Vagina (tissue), 2 donors: ENCODE measurements at places on chromosomes 3 and 15.

DNA sequence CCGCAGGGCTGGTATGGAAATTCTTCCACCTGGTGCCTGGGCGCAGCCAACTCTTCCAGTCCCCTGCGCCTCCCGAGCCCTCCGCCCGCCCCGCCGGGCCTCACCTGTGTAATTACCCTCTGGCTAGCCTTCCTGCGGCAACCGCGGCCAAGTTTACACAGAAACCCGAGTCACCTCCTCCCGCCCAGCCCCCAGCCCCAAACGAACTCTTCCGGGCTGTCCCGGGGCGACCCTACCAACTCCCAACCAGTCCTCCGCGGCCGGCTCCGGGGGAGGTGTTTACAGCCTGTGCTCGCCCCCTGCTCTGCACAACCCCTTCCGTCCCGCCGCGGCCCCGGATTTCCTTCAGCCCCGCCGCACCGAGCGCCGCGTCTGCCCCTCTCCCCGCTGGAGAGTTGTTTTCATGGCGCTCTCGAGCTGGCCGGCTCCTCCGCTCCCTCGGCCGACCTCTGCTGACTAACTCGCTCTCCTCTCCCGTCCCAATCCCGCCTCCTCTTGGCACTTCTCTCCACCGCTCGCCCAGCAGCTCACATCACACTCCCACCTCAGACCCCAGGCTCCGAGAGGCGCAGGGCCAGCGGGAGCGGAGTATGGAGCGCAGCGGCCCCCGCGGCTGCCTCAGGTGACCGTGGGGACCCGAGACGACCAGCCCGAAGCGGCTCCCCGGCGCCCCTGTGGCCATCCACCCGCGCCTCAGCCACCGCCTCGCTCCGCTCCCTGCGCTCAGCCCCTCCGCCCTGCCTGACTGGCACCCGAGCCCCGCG is 538 bp downstream of the ATOSA start:
- no peak for DNase-seq

DNA sequence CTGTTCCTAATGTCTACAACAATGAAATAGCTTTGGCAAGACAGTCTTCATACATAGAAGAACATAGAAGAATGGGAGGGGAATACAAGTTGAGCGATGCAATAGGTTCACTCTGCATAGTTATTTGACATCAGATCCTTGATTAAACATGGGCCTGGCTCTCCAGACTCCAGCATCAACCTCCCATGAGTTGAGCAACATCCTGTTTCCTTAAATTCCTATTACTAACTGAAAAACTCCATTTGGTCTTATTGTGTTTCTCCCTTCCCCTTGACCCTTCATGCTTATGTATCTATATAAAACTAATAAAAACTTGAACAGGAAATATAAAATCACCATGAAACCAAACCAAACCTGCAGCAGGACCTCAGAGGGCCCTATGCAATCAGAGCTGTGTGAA is 304.5 kb upstream of the SATB1 start:
- DNase-seq: no peak

GRCh38 chr3:186381424-186382216 is 19.6 kb upstream of the DGKG start:
- DNase-seq: no peak

DNA sequence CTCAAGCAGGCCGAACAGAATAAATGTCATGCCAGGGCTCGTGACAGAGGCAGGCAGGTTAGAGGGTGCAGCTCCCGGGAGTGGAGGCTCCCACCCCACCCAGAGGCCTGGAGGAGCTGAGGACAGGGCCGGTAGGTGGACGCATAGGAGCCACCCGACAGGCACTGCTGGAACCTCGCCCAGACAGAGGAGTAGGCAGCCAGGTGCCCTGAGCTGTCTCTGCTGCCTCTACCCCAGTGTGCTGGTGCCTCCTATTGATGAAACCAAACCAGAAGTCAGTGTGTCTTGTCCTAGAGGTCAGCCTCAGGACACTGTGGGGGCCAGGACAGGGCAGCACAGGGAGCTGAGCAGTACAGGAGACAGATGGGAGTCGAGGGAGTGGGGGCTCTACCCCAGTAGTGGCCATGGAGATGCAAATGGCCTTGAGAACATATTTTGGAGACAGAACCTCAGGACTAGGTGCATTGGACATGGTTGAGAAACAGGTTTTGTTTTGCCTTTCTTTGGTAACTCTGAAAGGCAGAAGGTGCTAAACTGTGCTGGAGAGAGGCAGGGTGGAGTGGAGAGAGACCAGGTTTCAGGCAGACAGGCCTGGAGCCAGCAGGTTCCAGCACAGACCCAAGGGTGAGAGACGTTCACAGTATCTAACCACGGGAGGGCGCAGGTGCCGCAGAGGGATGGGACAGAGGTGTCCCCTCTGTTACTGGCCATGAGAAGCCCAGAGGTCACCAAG is 15.4 kb upstream of the KLF15 start:
- no peak for DNase-seq
